Stimulated activated CD4-positive, alpha-beta T cell treated with anti-CD3 and anti-CD28 coated beads, Interleukin-1b, Interleukin-23, amount 100 ng/mL, for 48 hours (primary cell): ENCODE measurements at places on chromosomes 1 and 21.

GRCh38 chr1:87167157-87167789 is 161.4 kb upstream of the LMO4 start:
- DNase-seq = no peak

GRCh38 chr1:193609592-193609991 is 423.2 kb upstream of the B3GALT2 start:
- no peak for DNase-seq

DNA sequence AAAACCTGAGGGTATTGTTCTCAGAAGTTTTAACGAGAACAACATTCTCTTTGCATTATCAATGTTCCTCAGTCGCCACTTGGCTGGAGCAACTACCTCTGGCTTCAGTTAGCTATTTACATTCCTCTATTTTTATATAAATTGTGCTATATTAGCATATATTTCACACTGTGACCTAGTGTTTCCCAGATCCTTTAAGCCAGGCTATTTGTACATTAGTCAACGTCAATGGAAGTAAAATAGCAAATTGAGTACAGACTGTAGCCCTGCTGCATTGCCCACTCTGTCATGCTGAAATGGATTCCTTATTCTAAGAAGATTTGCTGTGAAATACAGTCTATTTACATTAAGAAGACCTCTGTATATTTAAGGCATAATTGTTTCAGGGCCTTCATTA is 213.8 kb downstream of the ROR1 start:
- DNase-seq = no peak

GRCh38 chr1:42333662-42334239 is 1.3 kb downstream of the FOXJ3 start:
- no peak for DNase-seq
